ENCODE measurements at places on chromosomes 2 and 18. TPM values are rescaled to one million over a fixed set of nuclear protein-coding genes. Genes with fewer than 3 reads are reported as not detected.

LCT gene
- 0.13 TPM for total RNA-seq

ST8SIA5 gene
- not detected for total RNA-seq

RAD51AP2 gene
- not detected for total RNA-seq

PLGLB2 gene
- total RNA-seq, result 3.7 TPM

TEKT4 gene
- total RNA-seq, result not detected

HOXD10 gene
- total RNA-seq, result not detected

CREG2 gene
- 0.43 TPM for total RNA-seq

ARL4C gene
- total RNA-seq, result 333 TPM

TMEM87B gene
- total RNA-seq, result 19.7 TPM

CHAC2 gene
- total RNA-seq, result 8.1 TPM

FAM110C gene
- total RNA-seq, result 0.22 TPM

CLIP4 gene
- total RNA-seq, result 34.8 TPM

Measured in activated naive CD4-positive, alpha-beta T cell treated with anti-CD3 and anti-CD28 coated beads, Interleukin-2, amount 10 ng/mL, durations not matched to agents 5 hours and 36 hours (primary cell).